ENCODE measurements at places on chromosomes 3 and 15.
A peak's percentile ranks its signal among the peaks of the same experiment; 100 is the strongest.

GRCh38 chr3:149145974-149146373 lies 16.5 kb downstream of the HPS3 start:
- no peak for DNase-seq

DNA sequence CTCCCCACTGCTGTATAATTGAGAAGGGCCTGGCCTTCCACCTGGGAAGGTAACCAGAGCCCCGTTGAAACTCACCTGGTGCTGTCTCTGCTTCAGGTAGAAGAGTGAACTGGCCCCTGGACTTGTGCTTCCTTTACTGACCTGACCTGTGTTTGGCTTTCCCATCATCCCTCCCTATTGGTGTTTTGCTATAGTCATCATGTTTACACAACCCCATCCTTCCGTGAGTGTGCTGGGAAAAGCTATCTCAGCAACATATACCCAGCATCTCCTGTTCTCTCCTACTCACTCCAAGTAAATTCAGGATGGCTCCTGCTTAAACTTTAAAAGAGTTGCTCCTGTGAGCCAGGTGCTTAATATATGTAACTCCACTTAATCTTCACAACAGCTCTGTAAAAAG lies 77.2 kb upstream of the TSC22D2 start:
- no peak for DNase-seq

DNA sequence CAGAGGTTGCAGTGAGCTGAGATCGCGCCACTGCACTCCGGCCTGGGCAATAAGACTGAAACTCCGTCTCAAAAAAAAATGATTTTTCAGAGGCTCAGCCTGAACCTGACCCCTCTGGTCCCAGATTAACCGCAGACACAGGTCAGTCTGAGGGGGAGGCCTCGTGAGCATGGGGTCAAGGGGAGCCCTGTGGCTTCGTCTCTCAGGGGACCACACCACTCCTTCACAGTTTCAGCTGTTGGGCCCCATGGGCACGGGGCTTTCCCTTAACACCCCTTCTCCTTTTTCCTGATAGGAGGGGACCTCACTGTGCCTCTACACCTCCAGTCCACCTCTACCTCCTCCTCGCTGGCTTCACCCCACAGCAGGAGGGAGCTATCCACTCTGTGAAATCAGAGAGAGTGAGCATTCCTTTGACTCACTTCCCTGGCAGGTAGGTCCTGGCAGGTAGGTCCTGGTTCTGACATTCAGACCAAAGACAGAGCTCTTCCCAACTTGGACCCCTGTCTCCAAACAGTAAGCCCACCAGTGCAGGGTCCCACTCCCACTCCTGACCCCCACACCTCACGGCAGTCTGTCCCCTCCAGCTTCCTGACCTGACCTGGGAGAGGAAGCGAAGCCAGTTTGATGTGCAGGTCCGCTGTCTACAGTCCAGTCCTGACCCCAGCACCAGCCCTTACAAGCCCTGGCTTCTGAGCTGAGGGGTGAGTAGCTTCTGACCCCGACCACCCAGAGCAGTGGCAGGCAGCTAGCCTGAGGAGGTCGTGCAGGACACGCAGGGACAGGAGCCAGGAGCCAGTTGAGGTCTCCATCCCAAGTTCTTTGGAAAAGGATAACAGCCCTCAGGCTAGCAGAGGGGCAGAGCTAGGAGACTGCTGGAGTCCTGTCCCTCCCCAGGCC lies 9.0 kb downstream of the RRP9 start:
- no peak for DNase-seq

DNA sequence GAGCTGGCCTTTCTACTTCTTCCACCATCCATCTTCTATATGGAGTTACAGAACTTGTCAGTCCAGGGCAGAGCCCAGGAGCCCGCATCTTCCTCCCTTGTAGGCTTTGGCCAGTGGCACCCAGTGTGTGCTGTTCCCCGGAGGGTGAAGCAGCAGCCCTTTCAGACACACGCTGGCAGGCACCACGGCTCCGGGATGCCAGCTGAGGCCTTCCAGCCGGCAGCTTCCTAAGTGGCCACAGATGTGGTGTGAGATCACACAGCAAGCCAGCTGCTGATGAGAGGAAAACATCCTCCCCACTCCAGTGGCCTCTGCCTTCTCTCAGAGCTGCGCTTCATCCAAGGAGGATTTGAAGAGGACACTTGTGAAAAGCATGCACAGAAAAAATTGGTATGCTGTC lies 24.1 kb downstream of the CRABP1 start:
- peak; percentile 67 for DNase-seq

GRCh38 chr3:129581623-129582022 lies 24.9 kb downstream of the PLXND1 start:
- DNase-seq: no peak

DNA sequence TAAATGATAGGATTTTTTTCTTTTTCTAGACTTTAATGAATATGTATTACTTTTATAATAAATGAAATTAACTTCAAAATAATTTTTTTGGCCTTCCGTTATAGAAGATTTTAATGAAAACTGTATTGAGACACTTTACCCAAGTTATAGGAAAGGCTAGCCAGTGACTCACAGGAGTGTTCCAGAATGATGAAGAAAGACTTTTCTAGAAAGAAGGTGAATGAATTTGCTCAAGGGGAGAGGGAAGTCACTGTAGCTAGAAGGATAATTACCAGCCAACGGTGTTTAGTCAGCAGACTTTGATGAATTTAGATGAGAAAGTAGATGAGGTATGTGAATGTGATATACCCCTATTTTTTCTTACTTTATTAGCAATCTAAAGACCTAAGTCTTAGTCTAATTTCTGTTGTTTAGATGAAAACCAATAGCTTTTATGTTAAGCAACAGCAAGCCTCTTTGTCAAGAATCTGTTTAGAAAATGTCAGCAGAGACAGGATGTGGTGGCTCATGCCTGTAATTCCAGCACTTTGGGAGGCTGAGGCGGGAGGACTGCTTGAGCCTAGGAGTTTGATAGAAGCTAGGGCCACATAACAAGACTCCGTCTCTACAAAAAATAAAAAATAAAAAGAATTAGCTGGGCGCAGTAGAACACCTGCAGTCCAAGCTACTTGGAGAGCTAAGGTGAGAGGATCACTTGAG lies 3.2 kb downstream of the ALAS1 start:
- peak; percentile 56 for DNase-seq

GRCh38 chr15:76999996-77000395 lies 5.1 kb downstream of the PSTPIP1 start:
- no peak for DNase-seq

DNA sequence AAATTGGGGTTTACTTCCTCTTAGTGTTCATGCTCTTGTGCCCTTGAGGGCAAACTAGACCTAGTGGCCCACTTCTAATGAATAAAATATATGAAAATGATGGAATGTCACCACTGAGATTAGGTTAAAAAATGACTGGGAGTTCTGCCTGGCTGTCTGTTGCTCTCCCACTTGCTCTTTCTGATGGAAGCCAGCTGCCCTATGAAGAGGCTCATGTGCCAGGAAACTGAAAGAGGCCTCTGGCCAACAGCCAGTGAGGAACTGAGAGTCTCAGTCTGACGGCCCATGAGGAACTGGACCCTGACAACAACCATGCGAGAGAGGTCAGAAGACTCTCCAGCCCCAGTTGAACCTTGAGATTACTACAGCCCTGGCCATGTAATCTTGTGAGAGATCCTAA lies 107.1 kb upstream of the FHIT start:
- no peak for DNase-seq

DNA sequence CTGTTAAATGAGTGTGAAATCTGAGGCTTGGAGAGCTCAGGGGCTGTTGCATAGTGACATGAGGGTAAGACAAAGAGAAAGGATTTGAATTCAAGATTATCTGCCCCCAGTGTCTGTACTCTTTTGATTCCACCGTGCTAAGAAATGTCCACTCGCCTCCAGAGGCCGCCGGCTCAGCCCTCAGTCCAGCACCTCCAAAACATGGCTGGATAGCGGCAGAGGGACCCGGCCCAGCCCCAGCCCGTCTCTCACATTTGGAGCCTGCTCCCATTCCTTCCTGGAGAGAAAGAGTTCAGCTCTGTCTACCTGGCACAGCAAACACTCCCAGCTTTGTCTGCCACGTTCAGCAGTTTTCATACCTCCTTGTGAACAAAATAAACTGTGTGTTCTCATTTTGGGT lies 84.8 kb upstream of the IQSEC1 start:
- DNase-seq: no peak

DNA sequence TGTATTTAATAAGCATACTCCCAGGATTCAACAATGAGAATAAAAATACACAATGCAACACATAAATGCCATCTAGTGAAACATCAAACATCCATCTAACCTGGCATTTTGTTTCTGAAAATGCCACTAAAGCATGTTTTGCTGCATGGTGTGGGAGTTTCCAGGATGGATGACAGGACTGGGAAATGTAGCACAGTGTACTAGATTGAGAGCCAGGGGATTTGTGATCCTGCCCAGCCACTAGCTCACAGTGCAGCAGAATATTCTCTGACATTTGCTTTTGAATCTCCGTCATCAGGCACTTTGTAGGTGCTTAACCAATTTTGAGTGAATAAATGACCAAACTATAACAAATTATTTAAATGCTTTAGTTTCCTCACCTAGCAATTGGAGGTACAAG lies 404.8 kb downstream of the GAP43 start:
- no peak for DNase-seq

GRCh38 chr3:30356866-30357753 lies 249.3 kb upstream of the TGFBR2 start:
- DNase-seq: no peak

GRCh38 chr3:1195947-1196346 lies 103.1 kb downstream of the CNTN6 start:
- peak; percentile 51 for DNase-seq

DNA sequence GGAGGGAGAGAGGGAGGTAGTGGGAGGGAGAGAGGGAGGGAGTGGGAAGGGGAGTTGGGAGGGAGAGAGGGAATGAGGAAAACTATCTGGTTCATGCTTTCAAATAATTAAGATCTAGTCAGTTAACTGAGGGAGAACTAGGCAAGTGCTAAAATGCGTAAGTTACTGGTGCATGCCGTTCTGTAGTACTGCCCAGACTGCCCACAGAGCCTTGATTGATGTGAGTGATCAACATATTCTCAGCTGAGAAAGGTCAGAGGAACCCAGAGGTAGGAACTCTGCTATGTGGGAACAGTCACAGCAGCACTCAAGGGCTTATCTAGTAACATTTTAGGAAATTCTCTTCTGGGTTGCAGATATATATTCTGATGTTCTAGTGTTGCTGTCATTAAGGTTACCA lies 149.8 kb upstream of the ROBO1 start:
- no peak for DNase-seq

DNA sequence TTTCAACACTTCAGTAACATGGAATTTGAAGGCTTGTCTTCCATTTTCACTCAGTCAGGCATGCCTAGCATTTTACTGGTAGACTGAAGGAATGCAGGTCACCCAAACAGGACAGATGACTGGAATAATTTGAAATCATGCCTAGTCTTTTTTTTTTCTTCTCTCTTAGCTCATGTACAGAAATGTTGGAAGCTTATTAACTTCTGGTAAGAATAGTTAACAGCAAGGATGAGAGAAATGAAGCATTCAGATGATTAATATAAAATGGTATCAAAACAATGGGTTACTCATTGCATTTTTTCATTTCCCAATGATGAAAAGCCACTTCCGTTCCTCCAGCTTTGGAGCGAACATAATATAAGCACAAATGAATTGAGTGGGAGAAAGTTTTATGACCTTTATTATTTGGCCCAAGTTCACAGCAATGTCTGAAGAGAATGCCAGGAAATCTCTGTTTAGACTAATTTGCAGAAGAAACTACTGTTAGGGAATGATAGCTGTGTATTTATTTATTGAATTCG lies 431.6 kb upstream of the RASGRP1 start:
- DNase-seq: peak; percentile 94

GRCh38 chr3:170697131-170697530 lies 111.3 kb upstream of the SLC7A14 start:
- no peak for DNase-seq

GRCh38 chr15:39462691-39463090 lies 118.2 kb upstream of the THBS1 start:
- no peak for DNase-seq

DNA sequence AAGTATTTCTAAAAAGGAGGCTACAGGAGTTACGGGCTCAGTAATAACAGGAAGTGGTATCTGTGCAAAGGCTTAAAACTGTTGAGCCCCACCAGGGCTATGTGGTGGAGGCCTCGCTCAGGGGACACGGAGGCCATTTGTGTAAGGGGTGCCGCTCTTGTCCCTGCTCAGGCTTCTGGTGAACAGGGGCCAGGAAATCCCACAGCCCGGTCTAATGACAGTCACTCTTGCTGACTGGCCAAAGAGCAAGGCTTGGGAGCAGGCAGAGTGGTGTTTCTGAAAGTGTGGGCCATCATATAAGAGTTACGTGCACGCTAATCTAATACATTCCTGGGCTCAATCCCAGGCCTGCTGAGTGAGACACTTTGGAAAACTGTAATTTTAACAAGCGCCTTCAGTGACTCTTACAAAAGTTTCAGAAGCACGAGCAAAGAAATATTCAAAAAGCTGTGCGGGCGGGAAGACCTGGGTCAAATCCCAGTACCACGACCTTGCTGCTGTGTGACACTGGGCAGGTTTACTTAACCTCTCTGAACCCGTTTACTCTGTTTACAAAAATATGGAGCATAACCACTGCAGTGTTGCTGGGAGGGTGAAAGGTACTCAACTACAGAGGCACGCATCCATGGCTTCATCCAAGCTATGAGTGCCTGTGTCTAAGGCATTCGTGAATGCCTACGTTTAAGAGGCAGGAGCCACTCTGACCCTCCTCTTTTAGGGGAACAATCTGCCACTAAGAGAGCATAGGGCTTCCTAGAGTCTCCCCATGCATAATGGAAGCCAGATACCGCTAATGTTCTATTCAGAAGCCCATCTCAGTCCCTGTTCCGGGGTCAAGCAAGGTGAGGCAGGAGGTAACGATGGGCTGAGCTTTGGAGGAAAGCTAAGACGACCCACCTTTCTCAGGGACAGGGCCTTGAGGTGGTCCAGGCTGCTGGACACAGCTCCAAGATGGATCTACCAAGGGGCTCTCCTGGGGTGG lies 2.0 kb downstream of the ATP10A start:
- peak; percentile 32 for DNase-seq
